GM19239 (cell line): ENCODE measurements at places on chromosomes 11 and 22.

- DNase-seq = no peak
Observed at GRCh38 chr22:19620742-19621371, 93.4 kb upstream of the SEPTIN5 start.

DNA sequence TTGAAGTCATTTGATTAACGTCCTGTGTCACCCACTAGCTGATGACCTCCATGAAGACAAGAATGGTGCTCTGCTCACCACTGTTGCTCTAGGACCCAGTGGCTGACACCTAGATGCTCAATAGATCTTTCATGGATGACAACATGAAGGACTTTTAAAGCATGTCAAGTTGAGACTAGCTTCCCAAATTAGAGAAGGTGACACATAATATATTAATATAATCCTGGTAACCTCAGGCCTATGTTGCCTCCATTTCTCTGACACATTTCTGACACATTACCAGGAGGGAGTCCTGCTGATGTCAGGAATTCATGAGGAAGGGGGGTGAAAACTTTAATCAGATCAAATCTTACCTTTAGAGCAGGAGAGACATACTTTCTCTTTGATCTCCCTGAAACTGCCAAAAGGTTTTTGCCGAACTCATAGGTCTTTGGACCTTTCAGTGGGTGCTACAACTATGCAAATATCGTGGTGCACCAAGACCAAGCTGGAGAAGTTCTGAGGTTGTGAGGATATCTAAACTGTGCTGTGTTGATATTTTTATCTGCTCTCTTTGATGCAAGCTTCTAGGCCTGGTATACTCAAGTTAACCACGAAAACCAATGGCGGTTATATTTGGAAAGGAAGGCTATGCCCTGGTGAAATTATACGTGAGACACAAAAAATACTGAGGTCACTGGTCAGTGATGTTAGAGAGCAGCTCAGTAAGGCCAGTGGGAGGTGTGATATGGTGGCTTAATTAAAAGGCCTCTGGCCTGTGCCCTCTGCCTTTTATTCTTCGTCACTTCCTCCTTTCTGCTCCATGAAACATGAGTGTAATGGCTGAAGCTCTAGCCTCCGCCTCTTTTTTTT, 13.2 kb upstream of the AMPD3 start:
- peak; percentile 53 for DNase-seq

DNA sequence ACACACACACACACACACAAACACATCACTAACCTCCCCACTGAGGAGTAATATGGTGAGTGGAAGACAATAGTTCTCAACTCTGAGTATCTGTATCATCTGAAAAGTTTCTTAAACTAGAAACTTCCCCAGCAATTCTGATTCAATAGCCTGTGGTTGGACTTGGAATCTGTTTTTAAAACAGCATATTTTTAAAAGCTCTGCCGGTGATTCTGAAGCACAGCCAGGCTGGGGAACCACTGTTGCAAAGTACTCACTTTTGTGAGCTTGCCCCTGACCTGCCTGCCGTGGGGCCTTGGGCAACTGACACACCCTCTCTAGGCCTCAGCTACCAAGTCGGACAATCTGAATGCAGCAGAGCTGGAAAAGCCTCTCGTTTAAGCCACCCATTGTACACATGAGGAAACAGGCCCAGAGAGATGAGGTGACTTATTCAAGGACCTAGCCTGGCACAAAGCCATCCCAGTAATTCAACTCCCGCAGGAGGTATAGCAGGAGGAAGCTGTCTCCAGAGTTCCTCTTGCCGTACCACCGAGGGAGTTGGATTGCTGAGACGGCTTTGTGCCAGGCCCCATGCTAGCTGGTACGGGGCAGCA, 8.9 kb downstream of the SLC15A3 start:
- DNase-seq = no peak

- no peak for DNase-seq
Observed at GRCh38 chr11:67345920-67346819, 7.2 kb downstream of the POLD4 start.

DNA sequence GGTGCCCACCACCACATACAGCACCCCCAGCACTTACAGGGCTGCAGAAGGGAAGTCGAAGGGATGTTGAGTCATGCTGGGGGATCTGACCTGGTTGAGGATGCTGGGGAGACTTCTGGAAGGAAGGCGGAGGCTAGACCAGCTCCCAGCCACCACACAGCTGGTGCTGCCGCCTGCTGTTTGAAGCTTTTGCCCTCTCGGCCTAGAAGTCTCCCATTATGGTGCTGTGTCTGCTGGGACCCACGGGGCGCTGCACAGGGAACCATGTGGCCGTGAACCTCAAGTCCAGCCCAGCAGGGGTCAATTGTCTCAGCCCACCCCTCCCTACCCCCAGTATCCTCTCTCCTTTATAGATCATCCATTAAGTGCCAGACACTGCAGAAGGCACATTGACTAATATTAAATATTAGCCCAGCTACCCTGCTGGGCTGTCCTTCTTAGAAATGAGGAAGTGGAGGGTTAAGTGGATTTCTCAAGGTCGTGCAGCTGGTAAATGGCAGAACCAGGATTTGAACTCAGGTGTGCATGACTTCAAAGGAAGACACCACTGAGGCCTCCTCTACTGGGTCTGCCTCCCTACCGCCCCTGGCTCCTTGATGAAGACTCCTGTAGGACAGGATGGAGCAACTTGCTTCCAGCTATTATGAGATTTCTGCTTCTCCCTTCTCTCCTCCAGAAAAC, 49.7 kb downstream of the CYTH4 start:
- DNase-seq = no peak

DNA sequence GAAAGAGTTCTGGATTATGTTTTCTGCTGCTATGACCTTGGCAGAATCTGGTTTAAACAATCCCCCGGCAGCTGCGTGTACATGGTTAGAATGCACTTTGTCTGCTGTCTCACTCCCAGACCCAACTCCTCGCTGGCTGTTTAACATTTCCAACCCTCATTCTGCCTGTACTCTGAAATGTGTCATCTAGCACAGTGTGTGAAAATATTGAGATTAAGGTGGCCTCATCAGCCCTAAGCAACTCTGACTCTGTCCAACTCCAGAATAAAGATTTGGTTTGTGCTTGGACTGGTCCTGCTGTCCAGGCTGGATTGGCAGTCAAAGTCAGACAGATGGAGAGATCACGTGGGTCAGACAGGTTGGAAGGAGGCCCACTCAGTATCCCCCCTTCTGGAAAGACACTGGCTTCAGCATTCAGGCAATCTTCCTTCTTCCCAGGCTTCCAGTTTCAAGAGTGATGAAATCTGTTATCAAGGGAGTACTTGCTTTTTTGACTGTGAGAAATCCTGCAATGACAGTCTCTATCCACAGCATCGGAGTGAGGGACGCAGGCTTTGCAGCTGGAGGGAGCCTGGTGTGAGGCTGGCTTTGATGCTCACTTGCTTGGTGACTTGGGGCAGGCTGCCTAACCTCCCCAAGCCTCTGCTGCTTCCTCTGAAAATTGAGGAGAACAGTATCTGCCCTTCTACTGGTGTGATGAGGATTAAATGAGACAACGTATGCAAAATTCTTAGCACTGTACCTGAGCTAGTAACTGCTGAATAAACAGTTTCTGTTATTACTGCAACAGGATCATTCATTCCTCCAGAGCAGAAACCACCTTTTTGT, 29.8 kb downstream of the ABTB2 start:
- DNase-seq = no peak

DNA sequence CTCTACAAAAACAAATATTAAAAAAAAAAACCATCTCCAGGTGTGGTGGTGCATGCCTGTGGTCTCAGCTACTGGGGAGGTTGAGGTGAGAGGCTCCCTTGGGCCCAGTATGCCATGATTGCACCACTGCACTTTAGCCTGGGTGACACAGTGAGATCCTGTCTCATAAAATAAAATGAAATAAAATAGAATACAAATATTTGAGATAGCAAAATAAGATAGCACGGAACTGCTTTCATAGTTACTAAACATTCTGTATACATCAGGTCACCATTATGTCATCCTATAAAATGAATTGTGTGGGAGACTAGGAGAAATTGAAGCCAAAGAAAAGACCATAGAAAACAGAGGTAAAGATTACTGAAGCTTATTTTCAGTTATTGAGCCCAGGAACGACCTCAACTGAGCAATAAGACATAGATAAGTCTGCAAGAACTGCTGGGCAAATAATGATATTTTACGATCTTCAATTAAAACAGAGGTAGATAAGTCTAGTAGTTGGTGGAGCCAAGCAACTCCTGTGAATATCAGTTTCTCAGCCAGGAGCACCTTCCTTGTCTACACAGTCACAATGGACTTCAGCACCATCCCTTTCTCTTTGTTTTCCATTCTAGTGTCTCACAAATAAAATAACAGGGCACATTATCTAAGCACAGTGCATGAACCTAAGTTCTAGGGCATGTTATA, 9.9 kb downstream of the OR5M11 start:
- no peak for DNase-seq

DNA sequence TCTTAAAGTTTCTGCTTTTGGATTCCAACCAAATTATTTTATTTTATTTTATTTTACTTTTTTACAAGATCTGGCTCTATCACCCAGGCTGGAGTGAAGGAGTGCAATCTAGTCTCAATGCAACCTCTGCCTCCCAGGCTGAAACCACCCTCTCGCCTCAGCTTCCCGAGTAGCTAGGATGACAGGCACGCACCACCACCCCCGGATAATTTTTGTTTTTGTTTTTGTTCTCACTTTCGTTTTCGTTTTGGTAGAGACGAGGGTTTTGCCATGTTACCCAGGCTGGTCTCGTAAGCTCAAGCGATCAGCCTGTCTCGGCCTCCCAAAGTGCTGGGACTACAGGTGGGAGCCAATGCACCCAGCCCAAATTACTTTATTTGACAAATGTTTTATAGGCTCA, 219.8 kb downstream of the ETS1 start:
- no peak for DNase-seq

- DNase-seq = no peak
Observed at GRCh38 chr11:95584180-95584579, 205.4 kb downstream of the FAM76B start.

DNA sequence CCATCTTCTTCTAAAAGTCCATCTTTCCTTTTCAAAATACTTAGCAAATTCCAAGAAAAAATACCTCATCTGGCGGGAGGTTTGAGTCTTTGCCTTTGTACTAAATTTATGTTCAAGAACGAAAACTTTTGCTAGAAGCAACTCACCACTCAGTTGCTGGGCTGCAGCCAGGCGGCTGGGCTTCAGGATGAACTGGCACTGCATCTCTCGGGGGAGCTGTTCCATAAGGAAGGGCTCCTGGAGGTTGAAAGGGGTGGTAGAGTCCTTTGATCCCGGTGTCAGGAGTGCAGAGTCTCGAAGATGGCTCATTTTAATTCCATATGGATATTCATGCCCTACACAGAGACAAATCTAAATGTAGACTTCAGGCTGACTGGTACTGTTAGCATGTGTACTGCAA, 105.8 kb downstream of the ARHGAP20 start:
- DNase-seq = no peak

GRCh38 chr11:128491195-128491936, 96.0 kb downstream of the ETS1 start:
- DNase-seq = no peak

GRCh38 chr11:73087730-73088129, 54.4 kb downstream of the FCHSD2 start:
- no peak for DNase-seq

DNA sequence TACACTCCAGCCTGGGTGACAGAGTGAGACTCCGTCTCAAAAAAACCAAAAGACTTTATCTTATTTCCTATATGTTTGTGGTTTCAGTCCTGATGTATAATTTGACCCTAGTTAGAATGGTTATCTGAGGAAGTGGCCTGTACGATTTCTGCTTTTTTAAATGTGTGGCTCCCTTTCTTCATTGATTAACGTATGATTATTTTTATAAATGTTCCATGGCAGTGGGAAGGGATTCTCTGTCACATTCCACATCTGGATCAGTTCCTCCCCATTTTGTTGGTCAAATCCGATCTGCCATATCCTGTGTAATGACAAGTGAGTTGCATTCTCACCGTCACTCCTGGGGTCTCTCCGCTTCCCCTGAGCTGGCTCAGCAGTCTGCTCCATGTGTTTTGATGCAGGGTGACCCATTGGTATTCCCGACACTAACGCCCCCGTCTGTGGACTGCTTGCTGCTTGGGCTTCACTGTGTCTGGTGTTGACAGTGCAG, 20.3 kb downstream of the NEAT1 start:
- DNase-seq = no peak

DNA sequence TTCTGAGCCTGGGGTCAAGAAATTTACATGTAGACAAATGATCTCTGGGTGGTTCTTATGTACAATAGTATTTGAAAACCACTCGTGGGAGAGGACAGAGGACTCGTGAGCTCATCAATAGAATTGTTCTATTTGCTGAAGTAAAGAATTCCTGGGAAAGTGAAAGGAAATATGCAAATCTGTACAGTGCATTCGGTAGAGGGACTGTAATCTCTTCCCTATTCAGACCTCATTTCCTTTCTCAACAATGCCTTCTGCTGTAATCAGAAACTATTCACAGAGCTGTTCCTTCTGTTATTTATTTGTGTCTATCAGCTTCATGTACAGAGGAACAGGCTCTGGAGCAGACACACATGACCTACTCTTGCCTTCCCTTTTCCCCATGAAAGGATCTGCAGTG, 709.4 kb upstream of the KIRREL3 start:
- no peak for DNase-seq

- DNase-seq = no peak
Observed at GRCh38 chr22:42925598-42925997, 68.5 kb upstream of the ARFGAP3 start.

GRCh38 chr11:65611758-65612603, 2.0 kb downstream of the MAP3K11 start:
- no peak for DNase-seq

DNA sequence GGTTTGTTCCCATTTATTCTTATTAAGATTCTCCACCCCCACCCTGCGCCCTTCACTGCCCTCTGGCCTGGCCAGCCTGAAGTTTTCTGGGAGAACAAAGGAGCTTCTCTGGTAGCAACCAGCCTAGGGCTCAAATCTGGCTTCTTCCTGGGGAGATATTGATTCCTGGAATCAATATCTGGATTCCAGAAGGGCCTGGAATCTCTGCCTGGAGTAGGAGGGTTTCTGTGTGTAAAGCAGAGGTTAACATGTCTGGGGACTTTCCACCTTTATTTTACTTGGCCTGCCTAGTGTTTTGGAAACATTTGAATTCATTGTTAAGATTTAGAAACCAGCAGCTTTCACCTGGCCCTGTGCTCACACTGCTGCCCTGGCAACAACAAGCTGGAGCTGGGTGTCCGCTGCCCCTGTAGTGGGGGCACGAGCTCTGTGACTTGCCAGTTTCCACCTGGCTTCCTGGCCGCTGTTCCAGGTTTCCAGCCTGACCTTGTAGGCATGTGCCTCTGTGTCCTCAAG, 5.5 kb downstream of the C11orf91 start:
- no peak for DNase-seq

GRCh38 chr11:10038521-10039302, 255.3 kb downstream of the SBF2 start:
- DNase-seq = no peak
